Epithelial cell of proximal tubule (primary cell): ENCODE measurements at places on chromosomes 13 and 19. TPM values are rescaled to one million over a fixed set of nuclear protein-coding genes. Genes with fewer than 3 reads are reported as not detected.

DNA sequence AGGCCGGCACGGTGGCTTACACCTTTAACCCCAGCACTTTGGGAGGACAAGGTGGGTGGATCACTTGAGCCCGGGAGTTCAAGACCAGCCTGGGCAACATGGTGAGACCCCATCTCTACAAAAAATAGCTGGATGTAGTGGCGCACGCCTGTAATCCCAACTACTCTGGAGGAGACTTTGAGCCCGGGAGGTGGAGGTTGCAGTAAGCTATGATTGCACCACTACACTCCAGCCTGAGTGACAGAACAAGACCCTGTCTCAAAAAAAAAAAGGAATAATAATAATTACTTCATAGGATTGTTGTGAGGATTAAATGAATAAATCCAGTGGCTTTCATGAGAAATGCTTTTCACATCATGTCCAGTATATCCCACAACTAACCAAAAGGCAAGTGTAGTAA is 8.0 kb downstream of the IGSF23 start:
- no peak for DNase-seq

DNA sequence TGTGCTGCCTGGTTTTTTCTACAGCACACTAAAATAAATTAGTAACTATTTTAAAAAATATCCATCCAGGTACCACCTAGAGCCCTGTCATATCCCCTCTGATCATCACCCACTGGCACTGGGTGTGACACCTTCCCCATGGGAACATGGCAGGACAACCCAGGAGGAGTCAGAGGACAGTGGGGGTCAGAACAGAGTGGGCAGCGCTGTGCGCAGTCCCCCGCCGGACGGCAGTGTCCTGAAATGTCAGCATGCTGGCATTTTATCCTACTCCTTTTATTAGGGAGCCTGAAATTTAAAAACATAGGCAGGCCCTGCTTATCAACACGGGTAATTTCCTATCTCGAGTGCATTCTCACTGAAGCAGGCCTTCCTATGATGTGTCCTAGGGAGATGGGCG is 42.1 kb upstream of the GAS6 start:
- no peak for DNase-seq

Gene LRRC4B
- 0.07 and 0.69 TPM in 2 replicates for total RNA-seq

DNA sequence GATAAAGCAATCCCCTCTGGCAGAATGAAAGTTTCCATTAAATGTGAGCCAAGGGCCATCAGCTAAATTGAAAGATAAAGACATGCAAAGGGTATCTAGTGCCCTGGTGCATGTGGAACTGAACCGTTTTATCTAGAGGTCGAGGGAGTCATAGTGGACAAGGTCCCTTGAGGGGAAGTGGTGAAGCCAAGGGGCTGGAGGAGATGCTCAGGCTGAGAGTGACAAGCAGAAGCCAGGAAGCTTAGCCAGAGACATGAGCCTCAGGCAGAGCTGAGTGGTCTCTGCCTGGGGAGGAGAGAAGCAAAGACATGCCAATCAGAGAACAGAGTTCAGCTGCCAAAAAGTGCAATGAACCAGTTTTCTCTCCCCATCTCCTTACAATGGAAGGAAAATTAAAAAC is 68.1 kb upstream of the SLC10A2 start:
- no peak for DNase-seq

DNA sequence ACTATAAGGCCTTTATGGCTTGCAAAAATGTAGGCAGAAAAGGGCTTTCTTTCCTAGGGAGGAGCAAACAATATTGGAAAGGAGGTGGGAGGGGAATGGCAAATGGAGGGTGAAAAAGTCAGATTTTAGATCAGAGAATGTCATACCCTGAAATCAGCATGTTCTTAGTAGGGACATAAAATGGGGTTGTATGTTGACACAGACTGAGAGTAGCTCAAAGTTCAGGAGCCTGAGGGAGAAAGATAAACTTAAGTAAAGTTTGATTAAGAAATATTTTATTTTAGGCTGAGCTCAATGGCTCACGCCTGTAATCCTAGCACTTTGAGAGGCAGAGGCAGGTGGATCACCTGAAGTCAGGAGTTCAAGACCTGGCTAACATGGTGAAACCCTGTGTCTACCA is 83.8 kb downstream of the ZNF737 start:
- no peak for DNase-seq

GRCh38 chr13:27455331-27455855 is 5.0 kb upstream of the MTIF3 start:
- DNase-seq: no peak

- DNase-seq: no peak
Observed at GRCh38 chr13:36601186-36601585, 72.6 kb upstream of the SERTM1 start.

DNA sequence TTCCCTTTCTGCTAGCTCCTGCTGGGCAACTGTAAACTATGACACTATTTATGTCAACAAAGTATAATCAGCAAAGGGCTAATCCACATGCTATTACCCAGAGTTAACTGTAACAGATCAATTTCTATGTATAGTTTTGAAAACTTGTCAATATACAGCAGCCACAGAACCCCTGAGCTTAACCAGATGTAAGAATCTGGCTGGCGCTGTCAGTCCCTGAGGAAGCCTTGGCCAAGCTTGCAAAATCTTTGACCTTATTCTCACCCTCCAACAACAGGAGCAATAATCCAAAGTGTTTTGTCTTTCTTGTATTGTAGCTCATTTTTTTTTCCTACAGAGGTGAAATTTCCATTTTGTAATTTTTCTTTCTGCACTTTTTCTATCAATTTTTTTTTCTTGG is 1230.1 kb upstream of the SLC10A2 start:
- no peak for DNase-seq

Gene SERPINE3
- 0.07 TPM in 1 of 2 replicates, not detected in the other for total RNA-seq

GRCh38 chr13:110476220-110476617 is 85.3 kb downstream of the RAB20 start:
- no peak for DNase-seq
